ENCODE measurements at places on chromosomes 1 and 21. TPM values are rescaled to one million over a fixed set of nuclear protein-coding genes. Genes with fewer than 3 reads are reported as not detected.

DNA sequence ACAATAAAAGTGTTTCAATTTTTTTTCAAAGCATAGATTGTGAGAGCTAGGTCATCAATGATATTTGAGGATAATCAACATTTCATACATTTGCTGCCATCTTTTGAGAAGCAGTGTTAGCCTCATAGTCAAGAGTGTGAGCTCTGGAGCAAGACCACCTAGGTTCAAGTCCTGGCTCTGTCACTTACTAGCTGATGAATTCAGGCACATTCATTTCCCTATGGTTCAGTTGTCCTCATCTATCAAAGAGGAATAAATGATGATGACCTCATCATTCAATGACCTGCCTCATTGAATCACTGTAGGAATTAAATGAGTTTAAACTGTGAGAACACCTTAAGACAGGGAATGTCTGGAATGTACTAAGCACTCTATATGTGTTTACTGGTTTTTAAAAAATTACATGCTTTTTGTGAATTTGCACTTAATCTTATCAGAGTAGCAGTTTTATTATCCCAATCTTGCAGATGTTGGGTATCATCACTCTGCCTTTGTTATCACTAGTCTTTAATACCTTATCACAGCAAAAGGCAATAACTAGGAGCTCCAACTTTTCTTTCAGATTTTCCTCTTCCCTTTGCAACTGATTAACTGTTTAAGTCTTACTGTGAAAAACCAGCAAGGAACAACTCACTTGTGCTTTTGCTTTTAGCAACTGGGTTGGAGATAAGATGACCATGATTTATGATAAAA, 47.4 kb downstream of the SLC30A10 start:
- DNase-seq: no peak

- no peak for DNase-seq
These were observed 76.2 kb downstream of the BRINP2 start for GRCh38 chr1:177246710-177247580.

GRCh38 chr1:229843627-229844238, 217.7 kb downstream of the URB2 start:
- no peak for DNase-seq

DNA sequence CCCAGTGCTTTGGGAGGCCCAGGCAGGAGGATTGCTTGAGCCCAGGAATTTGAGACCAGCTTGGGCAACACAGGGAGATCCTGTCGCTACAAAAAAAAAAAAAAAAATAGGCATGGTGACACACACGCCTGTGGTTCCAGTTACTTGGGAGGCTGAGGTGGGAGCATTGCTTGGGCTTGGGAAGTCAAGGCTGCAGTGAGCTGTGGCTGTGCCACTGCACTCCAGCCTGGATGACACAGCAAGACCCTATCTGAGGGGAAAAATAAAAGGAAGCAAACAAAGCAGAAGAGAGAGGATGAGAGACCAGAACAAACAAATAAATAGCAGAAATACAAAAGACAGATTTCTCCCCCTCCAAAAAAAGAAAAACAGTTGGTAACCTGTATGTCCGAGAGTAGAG, 34.0 kb downstream of the MTF2 start:
- DNase-seq: no peak

DNA sequence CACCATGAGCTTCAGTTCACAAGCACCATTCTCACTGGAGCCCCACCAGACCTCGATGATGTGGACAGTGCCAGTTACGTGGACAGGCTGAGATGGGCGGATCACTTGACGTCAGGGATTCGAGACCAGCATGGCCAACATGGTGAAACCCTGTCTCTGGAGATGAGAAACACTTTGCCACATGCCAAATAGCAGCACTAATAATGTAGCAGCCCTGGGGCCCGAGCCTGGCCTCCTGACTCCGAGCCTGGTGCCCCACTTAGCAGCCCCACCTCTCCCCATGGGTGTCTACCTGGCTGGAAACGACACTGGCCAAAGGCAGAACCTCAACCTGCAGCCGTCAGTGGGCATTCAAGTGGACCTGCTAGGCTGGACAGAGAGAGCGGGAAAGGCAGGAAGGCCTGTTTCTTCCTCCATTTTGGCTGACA, 129.1 kb downstream of the TOMM20 start:
- no peak for DNase-seq

DNA sequence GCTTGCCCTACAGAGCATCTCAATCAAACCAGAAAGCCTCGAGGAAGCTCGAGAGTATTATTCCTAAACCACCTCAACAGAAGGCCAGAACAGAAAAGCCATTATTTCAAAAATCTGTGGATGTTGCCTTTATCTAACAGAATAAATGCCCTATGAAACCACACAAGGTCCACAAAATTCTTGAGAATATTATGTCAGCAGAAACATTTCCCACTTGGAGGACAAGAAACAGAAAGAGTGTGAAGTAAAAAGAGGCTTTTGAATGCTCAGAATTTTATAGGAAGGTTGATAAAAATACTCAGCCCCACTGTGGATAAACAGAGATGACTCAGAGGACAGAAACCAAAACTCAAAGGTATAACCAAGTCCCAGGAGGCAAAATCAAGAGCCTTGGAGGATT, 146.4 kb upstream of the LRRC7 start:
- no peak for DNase-seq

GRCh38 chr1:207335695-207336363, 14.4 kb downstream of the CD55 start:
- DNase-seq: no peak

MYOC gene
- 0.18 TPM for polyA plus RNA-seq

TMEM200B gene
- polyA plus RNA-seq: 16.3 TPM

CYP4A11 gene
- polyA plus RNA-seq: 58.8 TPM
